ENCODE measurements at places on chromosomes 2 and 18. TPM values are rescaled to one million over a fixed set of nuclear protein-coding genes. Genes with fewer than 3 reads are reported as not detected.

GRCh38 chr18:50097702-50098101 lies 97.2 kb downstream of the MYO5B start:
- no peak for DNase-seq

DNA sequence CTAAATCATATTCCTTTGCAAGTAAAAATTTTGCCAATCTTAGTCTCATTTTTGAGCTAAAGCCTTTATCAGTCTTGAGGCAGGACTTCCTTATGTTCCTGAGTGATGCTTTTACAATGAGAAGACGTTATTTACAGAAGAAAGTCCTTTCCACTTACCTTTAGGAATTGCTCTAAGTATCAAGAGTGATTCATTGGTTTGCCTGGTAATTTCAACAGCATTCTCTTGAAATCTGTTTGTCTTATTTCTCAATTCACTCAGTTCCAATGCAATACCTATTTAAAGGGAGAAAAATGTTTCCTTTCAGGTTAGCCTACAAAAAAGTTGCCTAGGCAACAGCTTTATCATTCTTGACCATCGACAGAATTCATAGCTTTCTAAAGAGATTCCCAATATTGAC lies 137.2 kb downstream of the LAMA1 start:
- peak; percentile 16 for DNase-seq

DNA sequence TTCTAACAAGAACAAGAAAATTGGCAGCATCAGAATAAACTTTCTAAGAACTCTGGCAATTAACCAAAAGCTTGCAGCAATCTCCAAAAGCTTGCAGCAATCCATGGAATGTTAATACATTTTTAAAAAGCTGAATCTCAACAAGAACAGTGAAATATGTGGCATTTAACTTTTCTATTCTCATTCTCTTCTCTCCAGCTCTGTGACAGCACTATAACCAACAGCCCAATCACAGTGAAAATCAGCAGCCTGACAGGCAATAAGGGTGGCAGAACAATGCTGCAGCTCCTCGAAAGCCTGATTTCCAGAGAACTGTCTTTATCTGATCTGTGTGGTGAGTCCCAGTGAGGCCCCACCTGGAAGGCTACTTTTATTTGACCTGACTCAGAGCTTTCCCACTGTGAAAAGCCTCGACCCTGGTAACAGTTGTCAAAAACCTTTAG lies 60.0 kb downstream of the TMEM131 start:
- DNase-seq: no peak

DNA sequence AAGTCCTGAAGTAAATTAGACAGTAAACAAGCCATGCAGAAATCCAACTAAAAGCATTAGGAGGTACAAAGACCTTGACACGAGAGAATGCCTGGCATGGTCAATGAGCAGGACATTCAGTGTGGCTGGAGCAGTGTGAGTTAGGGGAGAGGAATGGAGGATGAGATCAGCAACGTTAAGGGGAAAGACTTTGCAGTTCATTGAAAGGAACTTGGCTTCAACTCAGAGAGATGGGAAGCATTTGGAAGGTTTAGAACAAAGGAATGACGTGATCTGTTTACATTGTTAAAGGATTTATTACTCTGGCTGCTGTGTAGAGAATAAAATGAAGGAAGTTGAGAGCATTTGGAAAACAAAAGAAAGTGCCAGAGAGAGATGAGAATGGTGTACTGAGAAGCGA lies 621.3 kb downstream of the XIRP2 start:
- DNase-seq: peak; percentile 50

DNA sequence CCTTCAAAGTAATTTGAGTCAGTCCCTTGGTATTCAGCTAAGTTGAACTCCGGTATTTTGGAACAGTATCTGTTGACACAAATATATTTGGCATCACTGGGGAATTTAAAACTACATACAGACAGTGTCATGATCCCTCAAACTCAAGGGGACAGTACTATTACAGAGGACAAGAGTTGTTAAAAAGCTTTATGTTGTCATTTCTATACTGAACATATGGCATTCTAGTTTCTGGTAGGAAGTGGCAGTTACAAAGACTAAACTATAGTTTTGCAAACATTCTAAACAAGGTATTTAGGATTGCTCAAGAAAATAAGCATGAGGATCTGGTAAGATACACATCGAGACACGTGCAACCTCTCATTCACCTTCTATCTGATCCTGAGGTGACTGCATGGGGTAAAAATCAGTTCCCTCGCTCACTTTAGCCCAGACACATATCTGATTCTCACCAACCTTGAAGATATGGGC lies 16.6 kb upstream of the CCNYL1 start:
- no peak for DNase-seq

- no peak for DNase-seq
These were observed 43.3 kb downstream of the PXDN start for GRCh38 chr2:1701020-1701419.

DNA sequence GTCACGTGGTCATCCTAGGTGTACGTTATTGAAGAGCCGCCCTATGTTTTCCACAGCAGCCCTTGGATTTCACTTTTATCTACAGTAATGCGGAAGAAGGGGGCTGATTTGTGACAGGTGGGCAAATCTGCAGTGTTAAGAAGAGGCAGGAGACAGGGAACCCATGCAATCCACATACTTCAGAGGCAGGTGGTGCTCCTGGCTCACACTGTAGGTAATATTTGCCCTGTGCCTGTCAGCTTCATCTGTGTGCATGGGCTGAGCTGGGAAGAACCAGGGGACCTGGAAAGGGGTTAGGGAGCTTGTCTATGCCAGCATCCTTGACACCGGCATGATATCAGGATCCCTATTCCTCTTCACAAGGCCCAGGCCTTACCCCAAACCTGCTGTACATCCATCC lies 183.9 kb downstream of the SH3RF3 start:
- no peak for DNase-seq

GRCh38 chr18:12154361-12154760 lies 60.7 kb downstream of the ANKRD62 start:
- no peak for DNase-seq

DNA sequence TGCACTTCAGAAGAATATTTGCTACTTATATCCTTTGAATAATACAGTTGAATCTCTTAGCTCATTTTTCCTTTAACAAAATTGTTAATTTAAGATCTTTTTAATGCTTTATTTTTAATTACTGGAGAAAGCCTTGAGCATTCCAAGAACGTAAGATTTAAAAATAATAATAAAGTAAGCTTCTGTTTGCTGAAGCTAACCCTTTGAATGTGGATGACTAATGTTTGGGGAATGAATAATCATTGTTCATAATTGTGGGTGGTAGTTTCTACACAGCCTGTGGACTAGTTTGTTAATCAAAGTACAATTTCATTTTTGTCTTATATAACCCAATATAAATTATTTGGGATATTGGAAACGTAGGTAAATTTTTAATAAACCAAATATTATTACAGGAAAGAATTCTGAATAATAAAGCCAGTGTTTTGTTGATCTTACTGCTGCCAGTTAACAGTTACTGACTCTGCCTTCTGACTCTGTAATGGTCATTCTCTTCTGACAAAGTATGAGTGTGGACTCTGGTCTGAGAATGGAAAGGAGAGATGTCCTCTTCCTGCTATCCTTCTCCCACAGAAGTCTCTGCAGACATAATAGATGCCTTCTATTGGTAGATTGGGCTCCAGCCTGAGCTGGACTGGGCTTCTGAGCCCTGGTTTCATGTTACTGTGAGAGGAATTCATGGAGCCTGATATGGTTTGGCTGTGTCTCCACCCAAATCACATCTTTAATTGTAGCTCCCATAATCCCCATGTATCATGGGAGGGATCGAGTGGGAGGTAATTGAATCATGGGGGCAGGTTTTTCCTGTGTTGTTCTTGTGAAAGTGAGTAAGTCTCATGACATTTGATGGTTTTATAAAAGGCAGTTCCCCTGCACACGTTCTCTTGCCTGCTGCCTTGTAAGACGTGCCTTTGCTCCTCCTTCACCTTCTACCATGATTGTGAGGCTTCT lies 292.7 kb upstream of the SLC39A10 start:
- DNase-seq: peak; percentile 75

- DNase-seq: no peak
These were observed 705 bp downstream of the YES1 start for GRCh38 chr18:811182-811891.

Gene TMEM214
- polyA plus RNA-seq: 53.8 TPM

GRCh38 chr18:78423811-78424210 lies 555.8 kb upstream of the SALL3 start:
- DNase-seq: no peak

GRCh38 chr18:32026491-32027086 lies 8.0 kb downstream of the RNF125 start:
- DNase-seq: no peak

GRCh38 chr2:57711991-57712390 lies 334.6 kb upstream of the VRK2 start:
- DNase-seq: no peak

- DNase-seq: no peak
These were observed 1.3 kb downstream of the USP34 start for GRCh38 chr2:61469424-61470121.

Gene LYG1
- 0.64 TPM for polyA plus RNA-seq

All from foreskin keratinocyte (primary cell).